ENCODE measurements at places on chromosomes 6 and 20.

- DNase-seq, result no peak
Observed at GRCh38 chr20:41879123-41879522, 260.9 kb upstream of the CHD6 start.

DNA sequence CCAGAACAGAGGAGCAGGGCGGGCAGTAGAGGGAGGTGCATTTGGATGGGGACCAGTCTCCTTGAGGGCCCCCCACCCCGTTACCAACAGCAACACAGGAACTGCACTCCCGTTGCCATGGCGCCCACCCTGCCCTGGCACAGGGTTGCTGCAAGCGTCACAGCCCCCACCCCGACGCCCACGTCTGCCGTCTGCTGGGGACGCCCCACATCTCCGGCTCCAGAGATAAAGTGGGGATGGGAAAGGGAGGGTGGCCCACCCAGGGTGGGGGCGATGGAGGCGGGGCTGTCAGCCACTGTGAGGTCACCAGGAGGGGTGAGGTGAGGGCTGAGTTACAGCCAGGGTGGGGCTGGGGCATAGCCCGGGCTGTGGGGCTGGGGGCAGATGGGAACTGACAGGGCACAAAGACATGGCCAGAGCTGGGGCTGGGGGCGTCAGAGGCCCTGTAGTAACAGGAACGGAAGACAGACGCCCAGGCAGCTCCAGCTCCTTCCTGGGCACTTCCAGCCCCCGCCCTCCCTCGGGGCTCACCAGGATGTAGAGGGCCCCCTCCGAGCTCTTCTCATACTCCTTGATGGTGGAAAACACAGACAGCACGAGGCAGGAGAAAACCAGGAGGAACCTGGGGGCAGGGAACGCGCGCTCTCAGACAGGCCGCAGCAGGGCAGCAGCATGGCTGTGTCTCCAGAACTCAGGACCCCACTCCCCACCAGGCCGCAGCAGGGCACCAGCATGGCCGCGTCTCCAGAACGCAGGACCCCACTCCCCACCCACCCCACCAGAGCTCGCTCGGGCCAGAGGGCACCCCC lies 26.0 kb downstream of the KCNQ2 start:
- no peak for DNase-seq

GRCh38 chr6:34112126-34112525 lies 33.8 kb downstream of the GRM4 start:
- DNase-seq, result no peak

DNA sequence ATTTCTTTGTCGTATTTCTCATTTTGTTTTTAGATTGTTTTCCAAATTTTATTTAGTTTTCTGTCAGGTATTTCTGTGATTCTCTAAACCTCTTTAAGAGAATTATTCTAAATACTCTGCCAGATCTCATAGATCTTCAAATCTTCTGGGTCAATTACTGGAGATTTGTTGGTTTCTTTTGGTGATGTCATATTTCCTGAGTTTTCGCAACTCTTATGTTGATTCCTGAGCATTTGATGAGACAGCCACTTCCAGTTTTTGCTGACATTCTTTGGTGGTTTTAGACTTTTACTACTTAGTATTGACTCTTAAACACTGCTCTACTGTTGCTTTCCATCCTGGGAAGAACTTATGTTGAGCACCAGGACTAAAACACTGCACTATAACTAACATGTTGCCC lies 21.9 kb downstream of the ADGB start:
- no peak for DNase-seq

DNA sequence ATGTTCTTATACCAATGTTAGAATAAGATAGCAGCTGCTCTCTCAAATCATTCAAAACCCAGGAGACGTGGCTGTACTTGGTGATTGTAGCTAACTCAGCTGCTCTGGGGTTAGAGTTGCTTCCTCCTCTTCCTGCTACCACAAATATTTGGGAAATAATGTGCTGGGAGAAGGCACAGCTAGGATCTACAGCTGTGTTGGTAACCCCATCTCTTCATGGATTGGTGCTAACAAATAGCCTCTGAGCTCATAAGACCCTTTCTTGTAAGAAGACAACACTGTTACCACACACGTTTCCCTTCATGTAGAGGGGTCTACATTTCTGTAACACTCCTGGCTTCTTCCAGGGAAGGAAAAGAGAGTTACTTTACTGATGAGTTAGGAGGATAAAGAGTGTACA lies 911.0 kb upstream of the CITED2 start:
- DNase-seq, result no peak

GRCh38 chr20:54156522-54156921 lies 17.3 kb downstream of the CYP24A1 start:
- no peak for DNase-seq

GRCh38 chr6:56916849-56917551 lies 37.9 kb upstream of the BEND6 start:
- DNase-seq, result no peak

DNA sequence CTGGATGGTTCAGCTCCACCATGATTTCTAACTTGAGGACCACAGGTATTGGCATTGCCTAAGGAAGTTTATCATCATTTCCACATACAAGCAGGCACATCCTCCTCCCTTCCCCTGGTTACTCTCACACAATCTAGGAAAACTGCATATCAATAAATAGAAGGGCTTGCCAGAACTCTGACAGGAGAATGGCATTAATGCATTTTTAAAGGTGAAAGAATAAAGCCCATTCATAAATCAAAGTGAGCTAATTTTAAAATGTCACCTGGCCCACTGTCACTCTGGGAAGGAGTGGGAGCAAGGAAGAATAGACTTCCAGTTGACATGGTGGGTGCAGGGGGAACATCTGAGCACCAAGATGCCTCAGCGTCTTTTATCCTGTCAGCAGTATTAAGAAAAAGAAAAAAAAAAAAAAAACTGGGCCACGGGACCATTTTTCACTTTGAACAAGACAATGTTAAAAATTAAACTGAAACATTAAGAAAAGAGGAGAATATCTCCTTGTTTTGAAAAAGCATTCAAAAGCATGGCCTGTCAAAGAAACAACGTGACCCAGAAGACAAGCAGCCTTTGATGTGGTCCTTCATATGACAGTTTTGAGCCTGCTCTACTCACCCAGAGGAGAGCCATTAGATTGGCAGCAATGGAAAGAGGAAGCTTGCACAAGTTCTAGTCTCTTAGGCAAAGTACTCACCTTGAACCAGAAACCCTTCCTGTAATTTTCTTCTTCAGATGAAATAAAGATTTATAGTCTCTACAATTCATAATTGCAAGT lies 39.3 kb upstream of the SMLR1 start:
- DNase-seq, result no peak

DNA sequence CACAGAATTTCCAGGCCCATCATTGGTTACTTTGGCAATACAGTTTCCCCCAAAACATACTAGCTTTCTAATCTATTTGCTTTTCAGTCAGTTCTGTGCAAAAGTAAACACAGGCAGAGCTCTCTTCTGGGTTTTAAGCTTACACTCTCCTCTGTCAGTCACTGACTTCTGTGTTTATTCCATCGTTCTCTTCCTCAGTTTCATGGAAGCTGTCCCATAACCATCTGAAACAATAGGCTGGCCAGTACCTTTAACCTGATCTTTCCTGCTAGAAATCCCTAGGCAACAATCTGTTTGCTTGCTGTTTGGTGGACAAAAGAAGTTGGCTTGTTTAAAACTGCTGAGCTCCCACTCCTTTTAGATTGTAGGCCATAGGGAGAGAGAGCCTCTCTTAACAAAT lies 431.5 kb downstream of the HACE1 start:
- DNase-seq, result no peak

DNA sequence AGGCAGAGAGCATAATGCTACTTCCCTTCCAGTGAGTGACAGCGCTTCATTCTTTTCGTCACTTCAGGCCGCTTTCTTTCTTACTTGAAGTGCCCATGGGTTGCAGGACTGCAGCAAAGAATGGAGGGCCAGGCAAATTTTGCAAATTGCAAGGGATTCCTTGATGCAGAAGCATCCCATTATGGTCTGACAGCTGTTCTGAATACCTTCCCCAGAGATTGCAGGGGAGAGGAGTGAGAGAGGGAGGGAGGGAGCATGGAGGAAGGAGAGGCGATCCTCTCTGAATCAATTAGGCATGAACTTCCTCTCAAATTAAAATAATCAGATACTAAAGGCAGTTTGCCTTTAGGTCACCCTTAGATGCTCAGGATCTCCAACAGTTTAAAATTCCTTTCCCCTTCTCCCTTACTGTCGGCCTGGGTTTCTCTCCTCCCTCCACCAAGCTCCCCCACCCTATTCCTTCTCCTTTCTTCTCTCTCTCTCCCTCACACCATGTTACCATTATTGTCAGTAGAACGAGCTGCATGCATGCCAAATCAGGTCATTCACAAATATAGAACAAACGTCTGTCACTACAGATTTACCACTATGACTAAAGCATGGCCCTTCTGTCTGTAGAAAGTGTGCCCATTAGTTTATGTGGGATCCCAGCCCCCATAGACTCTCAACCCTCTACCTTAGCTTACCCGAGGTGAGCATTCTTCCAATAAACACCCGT lies 289.2 kb downstream of the CD83 start:
- no peak for DNase-seq

DNA sequence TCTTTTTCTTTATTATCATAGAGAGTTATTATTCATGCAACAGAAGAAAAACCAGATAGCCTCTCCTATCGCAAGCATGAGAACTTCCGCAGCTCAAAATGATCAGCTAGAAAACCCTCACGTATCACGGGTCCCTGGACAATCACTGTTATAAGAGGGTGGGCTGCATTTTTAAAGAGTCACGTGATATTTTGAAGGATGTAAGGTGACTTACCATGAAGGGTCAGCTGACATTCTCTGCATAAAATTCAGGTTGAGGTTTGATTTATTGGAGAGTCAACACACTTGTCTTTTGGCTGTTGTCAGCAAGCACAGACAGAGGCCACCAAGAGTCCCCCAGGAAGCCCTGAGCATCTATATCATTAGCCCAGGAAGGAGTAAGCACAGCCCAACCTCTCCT lies 39.5 kb downstream of the ID4 start:
- no peak for DNase-seq

- no peak for DNase-seq
Observed at GRCh38 chr6:126721581-126722160, 381.8 kb downstream of the CENPW start.

DNA sequence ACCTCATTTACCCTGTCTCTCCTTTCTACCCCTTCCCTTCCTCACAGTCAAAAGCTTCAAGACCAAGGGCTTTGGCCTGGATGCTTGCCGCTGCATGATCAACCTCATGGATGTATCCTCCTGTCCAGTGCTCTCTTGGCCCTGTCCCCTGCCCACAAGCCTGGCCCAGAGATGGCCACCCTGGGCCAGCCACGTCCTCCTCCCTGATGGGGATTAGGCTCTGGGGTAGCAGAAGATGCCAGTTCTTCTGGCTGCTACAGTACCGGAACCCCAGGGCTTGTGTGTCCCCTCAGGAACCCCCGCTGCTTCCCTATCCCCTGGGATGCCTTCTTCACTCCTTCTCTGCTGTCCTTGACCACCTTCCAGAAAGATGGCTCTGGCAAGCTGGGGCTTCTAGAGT lies 22.3 kb downstream of the CAPN11 start:
- no peak for DNase-seq

DNA sequence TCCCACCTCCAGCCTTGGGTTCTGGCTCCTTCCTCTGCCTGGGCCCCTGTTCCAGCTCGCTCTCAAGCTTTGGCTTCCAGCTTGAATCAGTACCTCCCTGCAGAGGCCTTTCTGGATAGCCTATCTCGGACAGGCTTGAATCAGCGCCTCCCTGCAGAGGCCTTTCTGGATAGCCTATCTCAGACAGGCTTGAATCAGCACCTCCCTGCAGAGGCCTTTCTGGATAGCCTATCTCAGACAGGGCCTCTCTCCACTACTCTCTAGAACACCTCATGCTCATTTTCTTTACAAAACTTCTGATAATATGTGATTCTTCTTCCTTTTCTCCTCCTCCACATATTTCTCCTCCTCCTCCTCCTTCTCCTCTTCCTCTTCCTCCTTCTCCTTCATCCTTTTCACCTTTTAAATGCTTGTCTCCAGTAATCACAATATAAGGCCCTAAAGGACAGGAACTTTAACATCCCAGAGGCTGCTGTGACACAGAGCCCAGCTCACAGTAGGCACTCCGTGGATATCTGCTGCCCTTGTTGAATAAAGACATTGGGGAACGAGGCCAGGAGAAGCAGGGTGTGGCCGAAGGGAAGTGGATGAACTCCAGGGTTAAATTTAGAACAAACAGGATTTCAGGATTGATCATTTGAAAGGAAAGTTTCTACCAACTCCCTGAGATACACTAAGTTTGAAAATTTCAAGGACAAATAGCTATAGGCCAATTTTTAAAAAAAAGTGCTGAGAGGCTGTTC lies 9.3 kb upstream of the RPS6KA2 start:
- DNase-seq, result no peak

GRCh38 chr6:12060780-12061609 lies 48.9 kb downstream of the HIVEP1 start:
- no peak for DNase-seq

- no peak for DNase-seq
Observed at GRCh38 chr6:17165383-17165782, 63.5 kb downstream of the STMND1 start.

DNA sequence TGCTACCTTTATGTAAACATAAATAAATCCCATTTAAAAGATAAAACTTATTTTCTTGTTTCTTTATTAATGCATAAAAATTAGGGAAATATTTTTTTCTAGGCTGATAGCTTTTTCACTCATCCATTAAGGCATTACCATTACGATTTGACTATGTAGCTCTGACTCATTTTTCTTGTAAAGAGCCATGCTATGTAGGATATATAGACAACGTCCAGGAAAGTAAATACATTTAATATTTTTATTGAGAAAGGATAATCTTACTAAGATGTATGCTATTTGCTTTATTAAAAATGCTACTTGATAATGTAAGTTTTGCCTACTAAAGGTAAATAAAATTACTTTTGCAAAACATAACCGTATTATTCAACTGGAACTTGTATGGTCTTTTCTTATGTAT lies 19.2 kb upstream of the KIAA1586 start:
- no peak for DNase-seq

All from LoVo (cell line).